Adrenal gland (tissue), 19 donors: ENCODE measurements at places on chromosomes 11 and 22. TPM values are rescaled to one million over a fixed set of nuclear protein-coding genes. Genes with fewer than 3 reads are reported as not detected.

The SLC22A6 gene
- not detected for total RNA-seq

The FOLR2 gene
- total RNA-seq, result 77.1 TPM

- no peaks in the 10 kb centered on the region for H3K4me1 ChIP-seq
- no peaks in the 10 kb centered on the region for H3K36me3 ChIP-seq
- H3K27me3 ChIP-seq, result no peaks in the 10 kb centered on the region
- no peak overlapping the region for H3K4me3 ChIP-seq
Measured at GRCh38 chr11:65147352-65148075, 13.2 kb upstream of the SYVN1 start.

DNA sequence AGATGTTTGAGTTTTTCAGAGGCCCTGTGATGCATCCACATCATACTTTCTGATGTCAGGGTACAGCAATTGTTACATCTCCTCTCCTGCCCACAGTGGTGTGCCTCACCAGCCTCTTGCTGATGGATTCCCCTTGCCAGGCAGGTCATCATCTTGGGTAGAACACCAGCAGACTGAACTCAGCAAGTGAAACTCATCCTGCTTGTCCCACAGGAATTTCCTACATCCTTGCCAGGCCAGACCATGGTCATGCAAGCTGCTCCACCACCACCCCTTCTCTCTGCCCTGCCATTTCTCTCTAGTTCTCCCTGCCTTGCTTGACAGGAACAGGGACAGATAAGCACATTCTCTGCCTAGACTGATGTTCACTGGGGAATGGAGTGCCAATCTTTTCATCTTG is 85.9 kb downstream of the PAX6 start:
- H3K27me3 ChIP-seq, result no peaks in the 10 kb centered on the region
- H3K4me1 ChIP-seq, result no peaks in the 10 kb centered on the region
- no peak overlapping the region for H3K4me3 ChIP-seq
- no peak for DNase-seq

- no peaks in the 10 kb centered on the region for H3K27me3 ChIP-seq
- no peak overlapping the region for H3K4me3 ChIP-seq
- no peaks in the 10 kb centered on the region for H3K4me1 ChIP-seq
- no peaks in the 10 kb centered on the region for H3K36me3 ChIP-seq
Measured at GRCh38 chr11:46252373-46252914, 25.0 kb upstream of the CREB3L1 start.
